NCI-H82 (cell line): ENCODE measurements at places on chromosomes 3 and 15.

- no peak for DNase-seq
These were observed 168.6 kb downstream of the SEMA6D start for GRCh38 chr15:47885920-47886319.

- no peak for DNase-seq
These were observed 3.1 kb upstream of the CXCR6 start for GRCh38 chr3:45940004-45940780.

- DNase-seq: no peak
These were observed 68.2 kb downstream of the TBC1D5 start for GRCh38 chr3:17674082-17674686.

DNA sequence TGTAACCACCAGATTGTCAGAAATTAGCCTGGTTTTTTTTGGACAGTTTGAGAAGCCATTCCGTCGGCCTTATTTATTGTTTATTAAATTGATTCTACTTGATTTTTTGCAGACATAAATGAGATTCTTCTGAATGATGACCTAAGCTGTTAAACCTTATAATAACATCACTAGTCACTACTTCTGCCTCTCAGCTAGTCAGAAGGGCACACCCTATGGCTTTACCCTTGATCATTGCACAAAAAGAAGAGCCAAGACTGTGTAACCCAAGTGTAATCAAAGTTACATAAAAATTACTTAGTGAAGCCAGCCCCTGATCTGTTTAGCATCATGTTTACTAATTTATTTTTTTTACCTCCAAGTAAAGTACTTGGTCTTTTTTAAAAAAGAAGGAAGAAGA, 64.3 kb downstream of the CHL1 start:
- DNase-seq: peak; percentile 52

- DNase-seq: no peak
These were observed 471.1 kb downstream of the SHQ1 start for GRCh38 chr3:72376956-72377710.

DNA sequence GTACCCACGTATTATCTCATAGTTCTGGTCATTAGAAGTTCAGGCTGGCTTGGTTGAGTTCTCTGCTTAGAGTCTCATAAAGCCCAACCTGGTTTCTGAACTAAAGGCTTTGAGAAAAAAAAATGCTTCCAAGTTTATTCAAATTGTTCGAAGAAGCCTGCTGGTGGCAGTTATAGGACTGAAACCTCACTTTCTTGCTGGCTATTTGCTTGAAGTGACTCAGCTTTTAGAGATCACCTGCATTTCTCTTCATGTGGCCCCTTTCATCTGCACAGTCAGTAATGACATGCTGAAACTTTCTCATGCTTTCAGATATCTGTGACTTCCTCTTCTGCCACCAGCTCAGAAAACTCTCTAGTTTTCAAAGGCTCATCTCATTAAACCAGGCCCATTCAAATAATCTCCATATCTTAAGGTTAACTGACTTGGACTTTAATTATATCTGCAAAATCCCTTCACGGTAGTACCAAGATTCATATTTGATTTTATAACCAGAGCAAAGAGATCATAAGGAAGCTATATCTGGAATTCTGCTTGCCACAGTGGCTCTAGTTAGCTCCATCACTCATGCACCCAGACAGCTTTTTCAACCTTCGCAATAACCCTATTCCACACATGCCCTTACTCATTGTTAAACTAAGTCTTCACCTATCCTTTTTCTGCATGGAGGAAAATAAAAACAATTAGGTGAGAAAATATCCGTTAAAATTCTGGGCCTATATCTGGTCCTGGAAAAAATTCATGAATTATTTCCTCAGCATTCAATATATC, 433.8 kb upstream of the CBLB start:
- no peak for DNase-seq

DNA sequence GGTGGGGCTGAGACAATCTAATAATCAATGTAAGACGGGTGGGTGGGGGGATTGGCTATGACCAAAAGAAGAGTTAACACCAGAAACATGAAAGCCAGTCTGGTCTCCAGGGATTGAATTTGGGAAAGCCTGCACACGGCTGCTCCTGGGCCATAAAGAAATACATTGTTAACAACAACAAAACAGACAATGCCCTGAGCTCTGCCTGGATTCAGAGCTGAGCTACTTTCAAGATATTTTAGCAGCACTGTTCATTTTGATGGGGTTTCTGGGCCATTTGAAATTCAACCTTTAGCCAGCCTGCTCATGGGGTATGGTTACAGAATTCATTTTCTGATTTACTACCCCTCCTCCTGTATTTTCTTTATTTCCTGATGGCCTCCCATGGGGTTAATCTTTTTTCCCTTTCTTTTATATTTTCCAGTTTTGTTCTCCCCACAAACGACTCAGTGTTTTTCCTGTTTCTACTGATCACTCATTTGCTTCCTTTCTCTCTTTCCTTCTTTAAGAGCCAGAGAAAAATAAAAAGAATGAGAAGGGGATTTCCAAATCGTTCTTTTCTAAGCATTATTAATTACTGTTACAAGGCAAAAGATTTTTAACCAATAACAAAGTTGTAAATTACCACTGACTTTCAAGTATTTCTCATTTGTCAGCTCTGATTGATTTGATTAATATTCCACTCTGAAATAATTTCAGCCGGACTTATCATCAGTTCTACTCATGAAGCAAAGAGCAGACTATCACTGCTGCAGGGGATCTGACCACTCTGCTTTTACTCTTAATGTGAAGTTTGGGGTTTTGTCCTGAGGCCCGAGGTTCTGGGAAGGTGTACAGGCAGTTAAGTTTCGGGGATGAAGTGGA, 19.6 kb downstream of the NR2F2 start:
- DNase-seq: no peak
